Stimulated activated CD8-positive, alpha-beta memory T cell treated with anti-CD3 and anti-CD28 coated beads, Interleukin-4, amount 100 ng/mL, for 1 hour (primary cell): ENCODE measurements at places on chromosomes 4 and X.

DNA sequence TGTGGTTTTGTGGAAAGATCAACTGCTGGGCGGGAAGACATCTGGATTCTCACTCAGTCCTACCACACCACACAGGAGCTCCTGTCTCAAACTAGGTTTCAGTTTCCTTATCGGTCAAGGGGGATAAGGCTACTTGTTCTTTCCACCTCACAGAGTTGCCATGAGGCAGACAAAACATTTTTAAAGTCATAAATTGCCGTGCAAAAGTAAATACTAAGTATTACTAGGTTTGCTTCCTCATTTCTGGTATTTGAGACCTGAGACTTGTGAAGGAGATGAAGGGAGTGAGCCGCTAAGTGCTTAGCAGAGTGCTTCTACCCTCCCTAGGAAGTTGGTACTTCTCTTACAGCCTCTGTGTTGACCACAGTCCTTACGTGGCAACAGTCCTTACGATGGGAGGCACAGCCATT is 1.5 kb downstream of the LAP3 start:
- DNase-seq = no peak

DNA sequence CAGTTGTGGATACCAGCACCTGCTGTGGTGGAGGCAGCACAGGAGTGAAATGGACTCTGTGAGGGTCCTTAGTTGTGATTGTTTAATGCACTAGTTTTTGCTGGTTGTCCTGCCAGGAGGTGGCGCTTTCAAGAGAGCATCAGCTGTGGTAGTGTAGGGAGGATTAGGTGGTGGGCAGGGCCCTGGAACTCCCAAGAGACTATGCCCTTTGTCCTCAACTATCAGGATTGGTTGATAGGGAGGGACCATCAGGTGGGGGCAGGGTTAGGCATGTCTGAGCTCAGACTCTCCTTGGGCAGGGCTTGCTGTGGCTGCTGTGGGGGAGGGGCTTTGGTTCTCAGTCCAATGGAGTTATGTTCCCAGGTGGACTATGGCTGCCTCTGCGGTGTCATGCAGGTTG is 121.9 kb downstream of the RRAGB start:
- no peak for DNase-seq

DNA sequence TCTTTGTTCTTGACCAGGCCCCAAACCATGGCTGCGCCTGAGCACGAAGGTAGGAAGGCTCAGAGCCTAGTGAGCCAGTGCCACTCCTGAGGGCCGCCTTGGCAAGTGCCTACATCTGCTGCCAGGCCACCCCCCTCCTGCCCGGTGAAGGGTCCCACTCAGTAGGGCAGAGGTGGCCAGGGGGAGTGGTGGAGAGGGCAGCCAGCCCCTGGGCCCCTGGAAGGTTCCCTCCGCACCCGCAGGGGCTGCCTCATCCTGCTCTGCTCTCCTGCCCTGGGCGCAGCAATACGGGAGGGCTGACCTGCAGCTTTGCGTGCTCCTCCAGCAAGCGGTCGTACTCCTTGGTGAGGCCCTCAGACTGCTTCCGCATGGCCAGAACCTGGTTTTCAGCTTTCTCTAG is 14.0 kb downstream of the SLC6A8 start:
- DNase-seq = no peak

DNA sequence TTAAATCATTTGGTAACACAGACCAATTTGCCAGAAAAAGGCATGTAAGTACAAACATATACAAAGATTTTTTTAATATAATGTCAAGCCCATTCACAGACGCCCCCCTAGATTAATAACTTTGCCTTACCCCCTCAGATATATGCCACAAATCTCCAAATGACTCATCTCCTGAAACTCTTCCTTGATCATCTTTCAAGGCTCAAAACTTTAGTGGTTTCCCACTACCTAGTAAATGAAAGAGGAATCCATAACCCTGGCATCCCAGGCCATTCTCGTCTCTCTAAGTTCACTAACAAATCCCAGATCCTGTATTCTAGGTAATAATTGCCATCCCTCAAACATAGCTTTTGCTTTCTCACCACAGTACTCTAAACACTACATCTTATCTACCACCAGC is 61.9 kb downstream of the PRSS12 start:
- DNase-seq = no peak

DNA sequence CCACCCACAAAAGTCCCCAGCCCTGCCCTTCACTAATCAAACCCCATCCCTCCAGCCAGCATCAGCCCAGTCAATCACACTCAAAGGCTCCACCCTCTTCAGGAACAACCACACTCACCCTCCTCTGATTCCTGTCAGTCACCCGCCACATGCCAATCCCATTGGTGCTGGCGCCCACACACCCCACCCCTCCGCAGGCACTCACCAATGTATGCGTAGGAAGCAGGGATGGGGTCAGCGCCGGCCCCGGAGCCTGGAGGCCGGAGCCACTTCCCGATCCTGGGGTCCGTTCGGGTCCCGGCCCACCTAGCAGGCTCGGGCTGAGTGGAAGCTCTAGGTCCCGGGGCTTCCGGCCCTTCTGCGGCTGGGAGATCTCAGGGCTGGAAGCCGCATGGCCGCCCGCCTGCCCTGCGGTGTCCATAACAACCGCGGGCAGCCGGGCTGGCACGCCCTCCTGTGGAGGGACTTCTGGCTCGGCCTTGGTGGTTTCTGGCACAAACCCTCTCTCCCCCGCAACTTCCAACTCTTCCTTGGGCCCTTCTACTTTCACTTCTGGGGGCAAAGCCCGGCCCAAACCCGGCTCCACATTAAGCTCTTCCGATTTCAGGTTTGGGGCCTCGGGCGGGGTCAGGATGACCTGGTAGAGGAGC is 7.9 kb upstream of the CFP start:
- DNase-seq = no peak

DNA sequence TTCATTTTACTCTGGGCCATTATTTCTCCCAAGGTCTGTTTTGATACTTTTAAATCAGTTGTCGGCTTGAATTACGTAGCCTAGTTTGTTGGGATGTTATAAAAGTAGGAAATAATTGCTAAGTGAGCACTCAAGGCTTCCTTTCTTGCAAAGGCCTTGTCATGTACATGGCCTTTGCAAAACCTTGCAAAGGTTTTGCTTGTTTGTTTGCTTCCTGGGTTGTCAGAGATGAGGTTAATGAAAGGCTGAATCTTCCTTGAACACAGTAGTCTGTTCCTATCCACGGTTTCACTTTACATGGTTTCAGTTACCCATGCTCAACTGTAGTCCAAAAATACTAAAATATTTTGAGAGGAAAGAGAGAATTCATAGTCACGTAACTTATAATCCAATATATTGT is 113.5 kb downstream of the NAA11 start:
- DNase-seq = no peak

DNA sequence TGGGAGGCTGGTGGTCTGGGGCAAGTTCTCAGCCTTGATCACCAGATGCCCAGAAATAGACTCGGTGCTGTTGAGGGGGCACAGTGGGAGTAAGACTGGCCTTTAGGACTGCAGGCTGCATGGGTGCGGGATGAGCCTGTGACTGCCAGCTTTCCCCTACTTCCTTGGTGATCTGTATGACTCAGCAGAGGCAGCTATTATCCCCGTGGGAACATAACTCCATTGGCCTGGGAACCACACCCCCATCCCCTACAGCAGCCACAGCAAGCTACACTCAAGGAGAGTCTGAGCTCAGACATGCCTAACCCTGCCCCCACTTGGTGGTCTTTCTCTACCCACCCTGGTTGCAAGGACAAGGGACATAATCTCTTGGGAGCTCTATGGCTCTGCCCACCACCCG is 20.6 kb downstream of the CLIC2 start:
- DNase-seq = no peak

GRCh38 chr4:8912089-8912455 is 40.4 kb upstream of the HMX1 start:
- DNase-seq = no peak

GRCh38 chr4:81250430-81250829 is 35.4 kb upstream of the PRKG2 start:
- no peak for DNase-seq

DNA sequence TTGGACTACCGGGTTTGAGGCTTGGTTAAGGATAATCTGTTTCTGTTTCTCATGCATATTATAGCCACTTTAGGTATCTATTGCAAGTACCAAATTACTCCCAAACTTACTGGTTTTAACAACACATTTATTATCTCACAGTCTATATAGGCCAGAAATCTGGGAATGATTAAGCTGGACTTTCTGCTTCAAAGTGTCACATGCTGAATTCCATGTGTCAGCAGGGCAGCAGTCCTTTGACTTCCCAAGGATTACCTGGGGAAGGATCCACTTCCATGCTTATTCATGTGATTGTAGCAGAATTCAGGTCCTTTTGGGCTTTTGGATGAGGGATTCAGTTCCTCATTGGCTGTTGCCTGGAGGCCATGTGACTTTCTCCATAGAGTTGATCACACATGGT is 349.0 kb upstream of the TRAM1L1 start:
- DNase-seq = no peak

GRCh38 chr4:26287756-26288155 is 33.1 kb upstream of the RBPJ start:
- no peak for DNase-seq

DNA sequence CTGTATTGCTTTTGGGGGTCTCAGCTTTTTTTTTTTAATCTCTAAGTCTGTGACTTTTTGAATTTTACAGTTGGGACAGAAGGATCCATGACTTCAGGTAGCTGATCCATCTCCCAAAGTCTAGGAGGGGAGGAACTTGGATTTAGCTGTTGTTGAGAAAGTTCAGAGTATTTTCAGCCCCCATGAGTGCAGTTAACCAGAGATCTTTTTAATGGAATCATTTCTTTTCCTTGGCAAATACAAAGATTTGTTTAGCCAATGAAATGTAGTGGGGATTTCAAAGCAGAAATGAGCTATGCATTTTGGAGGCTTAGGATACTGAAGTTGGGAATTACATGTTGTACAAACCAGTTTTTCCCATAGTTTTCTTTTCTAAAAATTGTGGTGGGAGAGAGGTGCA is 18.1 kb downstream of the FNIP2 start:
- DNase-seq = no peak

GRCh38 chrX:40154853-40155588 is 57.3 kb upstream of the BCOR start:
- DNase-seq = no peak

GRCh38 chrX:76434103-76434741 is 6.7 kb downstream of the MAGEE1 start:
- no peak for DNase-seq

DNA sequence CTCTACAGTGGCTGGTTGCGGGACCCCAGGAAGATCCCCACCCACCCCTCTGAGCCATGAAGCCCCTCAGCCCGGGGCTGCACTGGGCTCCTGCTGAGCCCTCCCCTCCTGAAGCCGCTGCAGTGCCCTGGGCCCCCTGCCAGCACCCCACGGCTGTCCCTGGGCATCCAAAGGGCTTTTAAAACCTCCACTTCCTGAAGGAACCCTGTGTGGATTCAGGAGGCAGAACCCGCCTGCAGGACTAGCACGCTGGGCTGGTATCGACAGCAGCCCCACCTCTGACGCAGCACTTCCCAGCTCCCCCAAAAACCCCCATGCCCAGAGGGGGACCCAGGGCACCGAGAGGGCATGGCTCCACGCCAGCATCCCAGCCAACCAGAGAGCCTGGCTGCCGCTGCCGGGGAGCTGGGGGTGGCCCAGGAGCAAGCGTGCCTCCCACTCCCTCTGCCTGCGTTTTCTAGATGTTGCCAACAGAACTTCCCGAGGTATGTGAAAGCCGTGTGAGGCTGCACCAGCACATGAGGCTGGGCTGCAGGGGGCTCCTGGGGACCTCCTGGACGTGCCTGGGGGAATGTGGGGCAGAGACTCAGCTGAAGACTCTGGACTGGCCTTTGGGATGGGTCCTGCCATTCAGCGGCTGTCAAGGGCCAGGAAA is 6.3 kb downstream of the MXD4 start:
- DNase-seq = no peak

DNA sequence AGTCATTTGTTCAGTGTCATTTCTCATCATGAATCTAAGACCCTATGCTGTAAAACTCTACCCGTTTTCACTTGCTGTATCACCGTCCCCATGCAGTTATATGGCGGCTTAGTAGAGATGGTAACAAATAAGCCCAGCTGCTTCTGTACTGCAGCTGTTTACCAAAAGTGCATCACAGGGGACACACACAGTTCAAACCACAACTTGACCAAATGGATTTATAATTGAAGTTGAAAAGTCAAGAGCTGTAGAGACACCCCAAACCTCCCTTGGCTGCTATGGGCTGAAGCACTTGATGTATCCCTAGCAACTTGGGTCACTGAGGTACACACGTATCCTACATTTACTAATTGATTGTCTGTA is 219.0 kb upstream of the FGF13 start:
- DNase-seq = no peak

DNA sequence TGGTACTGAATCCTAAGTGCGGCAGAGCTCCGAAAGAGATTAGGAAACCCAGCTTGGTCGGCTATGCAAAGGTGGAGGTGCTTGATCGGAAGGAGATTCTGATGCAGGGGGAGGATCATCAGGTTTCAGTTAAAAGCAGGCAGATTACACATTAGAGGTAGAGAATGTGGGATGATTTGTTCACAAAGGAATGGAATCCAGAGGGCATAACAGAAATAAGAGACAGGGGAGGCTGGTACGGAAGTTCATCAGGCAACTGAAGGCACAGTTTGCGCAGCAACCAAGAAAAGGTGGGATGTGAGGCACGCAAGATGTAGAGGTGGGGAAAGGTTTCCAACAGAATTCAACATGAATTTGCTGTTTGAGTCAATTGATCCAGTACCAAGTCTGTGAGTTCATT is 424 bp upstream of the ZNF330 start:
- DNase-seq = no peak

GRCh38 chr4:2716236-2716635 is 39.9 kb downstream of the TNIP2 start:
- no peak for DNase-seq

DNA sequence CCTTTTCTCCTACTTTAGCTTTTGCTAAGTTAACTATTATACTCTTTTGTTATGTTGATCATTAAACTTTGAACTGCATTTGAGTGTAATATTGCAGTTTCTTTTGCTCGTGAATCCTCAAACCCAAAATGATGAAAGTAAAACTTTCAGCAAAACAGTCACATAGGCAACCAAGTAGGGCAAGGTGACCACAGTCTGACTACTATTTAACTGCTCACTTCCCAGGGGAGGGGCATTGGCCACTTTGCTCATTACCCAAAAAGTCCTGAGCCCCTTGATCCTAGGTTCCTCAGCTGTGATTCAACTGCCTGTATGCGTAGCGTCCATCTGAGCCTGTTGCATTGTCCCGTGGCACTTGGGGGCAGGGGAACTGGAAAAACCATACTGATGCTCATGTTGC is 17.0 kb downstream of the RBMX2 start:
- DNase-seq = no peak

GRCh38 chr4:137039370-137039769 is 492.9 kb downstream of the PCDH18 start:
- no peak for DNase-seq

DNA sequence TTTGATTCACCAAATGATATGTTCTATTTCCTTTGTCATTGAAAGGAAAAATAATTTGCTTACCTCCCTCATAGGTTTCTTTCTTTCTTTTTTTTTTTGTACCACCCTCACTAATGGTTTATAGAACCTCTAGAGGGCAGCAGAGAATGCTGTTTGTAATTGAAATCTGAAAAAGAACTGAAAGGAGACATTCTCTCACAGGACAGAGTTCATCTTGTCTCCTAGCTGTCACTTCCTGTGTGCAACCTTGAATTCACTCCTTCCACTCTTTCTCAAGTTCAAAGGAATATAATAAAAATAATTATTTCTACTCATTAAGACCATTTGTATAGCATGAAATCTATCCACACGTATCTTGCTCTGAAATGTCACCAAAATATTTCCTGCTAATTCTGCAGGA is 51.0 kb downstream of the GUCY1B1 start:
- DNase-seq = no peak

GRCh38 chr4:104989371-104989770 is 157.3 kb upstream of the TET2 start:
- DNase-seq = no peak

GRCh38 chr4:168441412-168441811 is 38.9 kb downstream of the DDX60L start:
- DNase-seq = no peak
